ENCODE measurements at places on chromosomes 6 and 20.

DNA sequence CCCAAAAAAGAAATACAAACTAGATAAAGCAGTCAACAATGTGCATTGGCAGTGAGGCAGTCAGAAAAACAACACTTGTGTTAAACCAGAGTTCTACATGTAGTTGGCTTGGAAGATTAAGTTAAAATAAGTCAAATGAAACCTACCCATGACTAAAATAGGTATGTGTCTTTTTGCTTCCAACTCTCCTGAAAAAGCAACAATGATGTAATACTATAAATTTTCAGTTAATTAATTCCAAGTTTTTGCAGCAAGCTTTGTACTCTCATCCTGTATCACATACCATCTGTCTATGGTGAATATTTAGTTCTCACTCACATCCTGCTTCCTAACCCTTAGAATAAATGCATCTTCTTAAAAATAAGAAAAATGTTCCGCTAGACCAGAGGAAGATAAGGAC is 261.5 kb downstream of the KIF16B start:
- DNase-seq = no peak

GRCh38 chr20:32455171-32455900 is 97.2 kb downstream of the ASXL1 start:
- no peak for DNase-seq

- no peak for DNase-seq
Observed at GRCh38 chr20:19770375-19770774, 12.3 kb downstream of the RIN2 start.

GRCh38 chr20:34705008-34705396 is 858 bp downstream of the TP53INP2 start:
- no peak for DNase-seq

DNA sequence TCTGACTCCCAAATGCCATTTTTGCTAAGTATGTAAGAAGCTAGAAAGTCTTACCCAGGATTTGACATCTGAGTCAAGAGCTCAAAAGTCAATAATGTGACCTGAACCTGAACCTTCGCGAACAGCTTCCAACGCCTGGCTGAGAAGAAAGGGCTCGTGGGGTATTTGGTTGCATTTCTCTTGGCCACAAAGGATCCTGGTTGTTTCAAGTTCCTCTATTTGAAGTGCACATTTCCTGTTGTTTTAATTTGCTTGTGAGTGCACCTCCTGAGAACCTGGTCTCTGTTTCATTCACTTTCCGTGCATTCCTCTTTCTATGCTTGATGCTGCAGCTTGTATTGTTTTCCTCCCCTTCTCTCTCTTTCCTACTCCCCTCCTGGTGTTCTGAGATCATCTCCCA is 212.5 kb downstream of the FOXA2 start:
- no peak for DNase-seq

GRCh38 chr6:70371454-70372105 is 41.7 kb upstream of the FAM135A start:
- DNase-seq = peak; percentile 41

DNA sequence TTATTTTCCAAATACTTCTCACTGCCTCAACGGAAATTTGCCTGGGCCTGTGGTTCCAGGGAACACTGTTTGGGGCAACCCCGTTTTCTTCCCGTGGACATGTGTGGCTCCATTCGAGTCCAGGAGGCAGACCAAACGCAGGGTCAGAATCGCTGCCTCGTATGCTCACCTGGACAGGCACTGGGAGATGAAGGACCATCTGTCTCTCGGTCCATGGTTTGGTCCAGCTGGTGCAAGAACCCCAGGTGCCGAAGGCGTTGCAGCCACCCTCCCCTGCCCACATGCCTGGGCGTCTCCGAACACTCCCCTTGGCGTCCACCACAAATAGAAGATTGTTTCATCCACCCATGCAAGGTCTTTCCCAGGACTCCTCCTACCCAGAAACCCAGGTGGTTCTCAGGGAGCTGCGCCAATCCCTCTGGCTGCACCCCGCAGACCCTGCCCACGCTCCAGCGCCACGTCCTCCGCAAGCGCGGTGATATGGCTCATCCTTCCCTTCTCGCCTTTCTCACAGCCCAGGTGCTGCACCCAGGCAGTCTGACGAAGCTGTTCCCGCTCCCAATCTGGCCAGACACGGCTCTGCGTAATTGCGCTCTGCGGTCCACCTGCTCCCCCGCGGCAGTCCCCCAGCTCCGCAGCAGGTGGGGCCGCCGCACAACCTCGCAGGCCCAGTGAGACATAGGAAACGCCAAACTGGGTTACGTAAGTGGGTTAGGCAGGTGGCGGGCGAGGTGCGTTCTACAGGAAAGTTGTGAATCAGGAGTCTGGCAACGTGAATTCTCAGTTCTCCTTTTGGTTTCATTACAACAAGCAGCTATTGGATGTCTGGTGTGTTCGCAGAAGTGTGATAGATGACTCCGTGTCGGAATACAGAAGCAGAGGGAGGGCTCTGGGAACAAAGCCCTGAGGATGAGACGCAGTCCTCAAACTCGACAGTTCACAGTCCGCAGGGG is 146.2 kb upstream of the ECI2 start:
- DNase-seq = peak; percentile 55

GRCh38 chr6:87124074-87124473 is 29.2 kb upstream of the CGA start:
- DNase-seq = no peak

DNA sequence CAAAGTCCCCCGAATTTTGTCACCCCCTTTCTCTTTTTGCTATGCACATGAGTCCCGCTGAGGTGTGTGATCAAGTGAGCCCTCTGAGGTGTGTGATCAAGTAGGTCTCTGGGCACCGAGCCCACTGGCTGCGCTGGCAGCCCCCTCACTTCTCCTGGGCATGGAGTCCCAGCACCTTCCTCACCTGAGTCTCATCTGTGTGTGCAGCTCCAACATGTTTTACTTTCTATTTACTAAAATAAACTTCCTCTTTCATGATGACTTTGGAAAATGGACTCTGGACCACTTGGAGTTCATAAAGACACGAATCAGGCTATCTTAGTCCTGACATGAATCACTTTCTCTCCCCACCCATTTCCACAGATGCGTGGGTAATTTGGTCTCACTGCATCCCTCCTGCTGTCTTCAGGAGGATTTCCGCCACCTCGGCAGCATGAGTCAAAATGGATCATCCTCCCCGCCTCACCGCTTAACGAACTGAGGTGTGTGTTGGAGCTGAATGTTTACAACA is 39.8 kb downstream of the PRDM1 start:
- DNase-seq = no peak

DNA sequence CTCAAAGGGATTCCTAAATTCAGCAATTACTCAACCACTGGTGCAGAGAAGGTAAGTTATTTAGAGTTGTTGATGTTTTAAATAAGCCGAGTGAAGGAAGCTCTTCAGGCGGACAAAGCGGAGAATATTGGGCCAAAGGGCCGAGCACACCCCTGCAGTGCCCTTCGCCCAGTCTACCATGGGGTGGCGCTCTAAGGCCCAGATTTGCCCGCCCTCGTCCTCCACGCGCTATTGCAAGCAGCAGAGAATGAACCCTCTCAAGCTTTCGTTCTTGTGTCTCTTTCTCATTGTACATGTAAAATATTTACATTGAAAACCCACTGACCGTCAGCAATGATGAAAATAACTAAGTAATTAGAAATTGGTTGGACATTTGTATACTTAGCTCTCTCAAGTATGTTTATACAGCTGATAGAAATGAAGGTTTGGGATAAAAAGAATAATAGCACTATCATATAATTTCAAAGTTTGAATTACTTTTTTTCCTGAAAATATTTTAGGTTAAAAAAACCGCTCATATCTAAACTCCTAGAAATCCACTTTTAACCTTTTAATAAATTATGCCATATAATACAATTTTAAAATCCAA is 195.0 kb upstream of the CEP162 start:
- no peak for DNase-seq

- DNase-seq = no peak
Observed at GRCh38 chr20:48642105-48642880, 185.5 kb downstream of the PREX1 start.

GRCh38 chr6:15472621-15473020 is 190.2 kb downstream of the DTNBP1 start:
- no peak for DNase-seq

- DNase-seq = no peak
Observed at GRCh38 chr6:164095056-164095455, 680.5 kb downstream of the QKI start.

All from putamen (tissue), 1 donor.